ENCODE measurements at places on chromosomes 4 and X. TPM values are rescaled to one million over a fixed set of nuclear protein-coding genes. Genes with fewer than 3 reads are reported as not detected.

The CENPU gene
- 1.6 TPM for polyA plus RNA-seq

The BANK1 gene
- 5.2 TPM for polyA plus RNA-seq

The CXCL8 gene
- polyA plus RNA-seq = 328 TPM

The FGF16 gene
- polyA plus RNA-seq = not detected

The ARHGEF6 gene
- 79.2 TPM for polyA plus RNA-seq

GRCh38 chr4:182869697-182870096 is 47.5 kb downstream of the DCTD start:
- DNase-seq = no peak

GRCh38 chr4:77023920-77024319 is 51.9 kb downstream of the CCNI start:
- DNase-seq = no peak

GRCh38 chrX:87846956-87847355 is 329.4 kb downstream of the KLHL4 start:
- DNase-seq = no peak

DNA sequence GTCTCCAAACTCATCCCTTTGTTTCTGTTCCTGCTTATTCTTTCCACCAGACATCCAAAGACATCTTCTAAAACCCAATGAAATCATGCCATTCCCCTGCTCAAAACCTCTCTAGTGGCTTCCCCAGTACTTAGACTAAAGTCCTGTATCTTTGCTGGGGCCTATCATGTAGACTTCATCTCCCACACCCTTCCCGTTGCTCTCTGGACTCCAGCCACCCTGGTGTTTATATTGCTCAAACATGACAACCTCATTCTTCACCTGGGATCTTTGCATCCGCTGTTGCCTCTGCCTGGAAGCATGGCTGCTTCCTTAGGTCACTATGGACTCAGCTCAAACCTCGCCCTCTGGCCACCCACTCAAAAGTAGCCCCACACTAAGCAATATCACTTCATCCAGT is 23.7 kb downstream of the TBC1D1 start:
- no peak for DNase-seq

- no peak for DNase-seq
These were observed 4.7 kb downstream of the STOX2 start for GRCh38 chr4:183909801-183910200.

DNA sequence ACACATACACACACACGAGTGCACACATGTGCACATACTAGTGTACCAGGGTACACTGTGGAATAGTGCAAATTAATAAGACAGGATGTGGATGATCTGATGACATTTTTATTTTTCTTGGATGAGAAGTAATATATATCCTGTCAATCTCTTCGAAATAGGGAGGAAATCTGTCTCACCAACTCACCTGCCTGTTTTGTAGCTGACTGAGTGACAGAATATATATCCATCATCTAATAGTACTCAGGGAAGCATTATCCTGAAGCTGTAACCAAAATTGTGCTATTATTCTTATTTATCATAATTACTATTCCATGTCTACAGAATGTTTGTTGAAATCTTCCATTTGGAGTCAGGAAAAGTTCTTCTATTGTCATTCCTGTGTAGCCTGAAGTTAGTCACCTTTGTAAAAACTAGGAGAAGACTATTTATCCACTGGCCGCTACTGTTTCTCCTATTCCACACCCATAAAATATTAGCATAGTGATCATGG is 888.0 kb downstream of the TRAM1L1 start:
- DNase-seq = no peak

GRCh38 chrX:154818916-154819770 is 13.9 kb upstream of the MPP1 start:
- DNase-seq = no peak

GRCh38 chr4:168923526-168924194 is 86.4 kb downstream of the CBR4 start:
- peak; percentile 57 for DNase-seq

DNA sequence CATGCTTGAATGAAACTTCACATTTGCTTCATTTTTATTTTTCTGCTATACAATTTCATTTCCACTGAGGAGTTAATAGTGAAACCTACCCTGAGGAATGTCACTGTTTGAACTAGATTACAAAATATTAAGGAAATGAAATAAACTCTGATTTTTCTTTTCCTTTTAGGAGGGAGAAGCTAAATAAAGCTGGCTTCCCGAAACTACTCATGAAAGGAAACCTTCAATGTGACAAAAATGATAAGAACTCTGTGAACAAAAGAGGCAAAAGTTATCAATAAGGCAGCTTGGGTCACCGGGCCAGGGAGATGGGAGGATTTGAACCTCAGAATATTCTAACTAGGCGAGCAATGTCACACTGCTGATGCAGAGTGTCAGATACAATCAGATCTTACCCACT is 185.2 kb downstream of the APBB2 start:
- DNase-seq = no peak

DNA sequence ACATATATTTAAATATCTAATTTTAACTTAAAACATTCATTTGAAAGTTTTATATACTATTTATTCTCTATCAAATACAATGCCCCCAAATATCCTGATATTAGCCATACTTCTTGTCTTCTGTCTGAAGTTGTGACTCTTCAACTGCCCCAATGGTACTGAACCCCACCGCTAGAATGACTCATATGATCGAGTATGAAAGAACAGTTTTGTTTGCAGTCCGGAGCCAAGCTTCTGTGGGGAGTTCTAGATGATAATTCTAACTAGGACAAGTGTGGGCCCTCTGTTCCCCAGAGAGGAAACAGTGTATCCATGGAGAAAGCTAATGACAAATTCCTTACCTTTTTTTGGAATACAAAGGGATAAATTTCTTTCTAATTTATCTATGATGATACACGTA is 24.7 kb upstream of the CT47A1 start:
- DNase-seq = no peak
